ENCODE measurements at places on chromosomes 2 and 18.

- no peak for DNase-seq
These were observed 19.9 kb upstream of the ELAC1 start for GRCh38 chr18:50947899-50948298.

GRCh38 chr18:2654928-2655177, 673 bp upstream of the SMCHD1 start:
- no peak for DNase-seq

DNA sequence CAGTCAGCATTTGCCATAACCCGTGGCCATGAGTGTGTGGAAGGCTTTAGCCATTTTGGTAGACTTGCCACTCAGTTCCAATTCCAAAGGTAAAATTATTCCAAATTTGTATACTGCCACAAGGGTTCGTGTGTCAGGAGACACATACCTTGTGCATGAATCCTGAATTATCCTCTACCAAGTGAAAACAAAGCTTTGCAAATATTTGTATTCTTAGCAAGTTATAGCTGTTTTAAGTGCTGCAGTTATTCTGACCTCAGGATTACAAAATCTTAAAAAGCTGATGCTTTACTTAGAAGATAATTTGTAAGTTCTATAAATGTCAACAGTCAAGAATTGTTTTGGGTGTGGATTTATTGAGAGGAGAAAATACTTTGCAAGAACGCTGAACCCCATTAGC, 100.6 kb downstream of the ANTXR1 start:
- DNase-seq, result no peak

DNA sequence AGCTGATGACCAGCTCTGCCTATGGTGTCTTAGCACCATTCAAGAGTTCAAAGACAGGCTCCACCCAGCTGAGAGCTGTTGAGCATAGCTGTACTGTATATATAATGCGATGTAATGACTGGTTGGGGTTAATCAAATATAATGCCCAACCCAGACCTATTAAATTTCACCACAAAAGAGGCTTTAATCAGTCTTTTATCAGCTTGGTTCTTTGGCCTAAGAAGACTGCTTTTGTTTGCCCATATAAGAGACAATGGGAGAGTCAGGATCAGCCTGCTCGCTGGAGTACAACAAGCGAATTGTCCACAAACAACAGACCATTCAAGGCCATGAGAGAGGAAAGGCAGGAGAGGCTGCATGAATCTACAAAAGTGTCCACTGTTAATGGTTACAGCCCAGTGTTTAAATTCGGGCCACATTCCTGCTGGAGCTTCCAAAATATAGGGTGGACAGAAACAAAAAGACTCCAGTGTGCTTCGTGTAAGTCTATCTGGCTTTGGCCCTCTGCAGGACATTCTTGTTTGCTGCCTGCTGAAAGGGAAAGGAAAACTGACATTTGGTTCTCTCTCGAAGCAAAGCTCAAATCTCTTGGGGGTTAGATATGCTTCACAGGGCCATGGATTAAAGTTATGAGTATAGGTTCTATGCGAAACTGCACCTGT, 299.0 kb upstream of the FBXO11 start:
- DNase-seq, result no peak

DNA sequence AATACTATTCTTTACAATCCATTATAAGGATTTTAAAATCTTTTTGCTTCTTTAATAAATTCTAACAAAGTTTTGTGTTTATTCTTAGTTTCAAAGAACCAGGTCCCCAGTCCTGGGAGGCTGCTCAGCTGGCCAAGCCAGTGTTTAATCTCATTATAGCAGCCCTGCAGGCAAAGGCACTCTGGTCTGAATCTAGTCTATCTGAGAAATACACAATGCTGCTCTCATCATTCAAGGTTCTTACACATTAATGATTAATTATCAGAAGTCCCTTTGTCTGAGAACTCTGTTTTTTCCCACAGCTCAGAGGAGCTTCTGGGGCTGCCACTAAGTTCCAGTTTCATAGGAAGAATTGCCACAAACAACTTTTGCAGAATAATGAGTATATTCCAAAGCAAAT, 27.7 kb downstream of the KCTD18 start:
- DNase-seq, result no peak

GRCh38 chr2:159080641-159081040, 112.2 kb downstream of the TANC1 start:
- DNase-seq, result no peak

- DNase-seq, result no peak
These were observed 10.4 kb downstream of the MAB21L4 start for GRCh38 chr2:240885566-240885965.

DNA sequence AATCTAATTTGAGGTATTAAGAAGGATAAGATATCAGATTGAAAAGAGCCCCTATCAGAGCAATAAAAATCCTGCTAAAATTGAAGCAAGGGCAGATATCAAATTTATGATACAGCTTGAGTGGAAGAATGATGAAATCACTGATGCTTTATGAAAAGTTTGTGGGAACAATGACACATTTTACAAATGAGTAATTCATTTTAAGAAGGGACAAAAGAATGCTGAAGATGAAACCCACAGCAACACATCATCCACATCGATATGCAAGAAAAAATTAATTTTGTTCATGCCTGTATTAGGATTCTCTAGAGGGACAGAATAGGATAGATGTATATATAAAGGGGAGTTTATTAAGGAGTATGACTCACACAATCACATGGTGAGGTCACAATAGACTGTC, 355.6 kb upstream of the GYPC start:
- DNase-seq, result no peak

- no peak for DNase-seq
These were observed 130.3 kb upstream of the BCL2L11 start for GRCh38 chr2:110990440-110990839.

- DNase-seq, result no peak
These were observed 15.6 kb upstream of the CYTIP start for GRCh38 chr2:157459486-157459885.

DNA sequence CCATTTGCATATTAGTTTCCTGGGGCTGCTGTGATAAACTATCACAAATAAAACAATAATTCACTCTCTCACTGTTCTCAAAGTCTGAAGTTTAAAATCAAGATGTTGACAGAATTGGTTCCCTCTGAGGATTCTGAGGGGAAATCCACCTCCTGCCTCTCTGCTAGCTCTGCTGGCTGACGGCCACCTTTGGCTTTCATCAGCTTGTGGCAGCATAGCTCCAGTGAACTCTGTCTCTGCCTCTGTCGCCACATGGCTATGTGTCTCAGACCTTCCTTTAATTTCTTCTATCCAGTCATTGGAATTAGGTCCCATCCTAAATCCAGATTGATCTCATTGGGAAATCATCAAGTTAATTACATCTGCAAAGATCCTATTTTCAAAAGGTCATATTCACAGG, 38.9 kb upstream of the TRIM43 start:
- no peak for DNase-seq

DNA sequence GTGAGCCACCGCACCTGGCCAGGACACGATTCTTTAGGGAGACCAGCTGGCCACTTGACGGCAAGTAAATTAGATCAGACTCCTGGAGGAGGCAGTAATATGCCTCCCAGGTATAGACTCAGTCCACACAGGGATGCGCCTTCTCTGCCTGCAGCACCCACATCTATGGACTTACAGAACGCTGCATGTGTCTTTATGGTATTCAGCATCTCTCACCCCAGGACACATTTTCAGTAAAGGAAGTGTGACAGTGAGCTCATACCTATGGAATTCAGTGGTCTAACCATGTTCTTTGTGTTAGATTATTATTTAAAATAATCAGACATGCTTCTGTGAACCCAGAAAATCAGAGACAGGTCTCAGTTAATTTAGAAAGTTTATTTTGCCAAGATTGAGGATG, 5.9 kb upstream of the NARS1 start:
- no peak for DNase-seq

DNA sequence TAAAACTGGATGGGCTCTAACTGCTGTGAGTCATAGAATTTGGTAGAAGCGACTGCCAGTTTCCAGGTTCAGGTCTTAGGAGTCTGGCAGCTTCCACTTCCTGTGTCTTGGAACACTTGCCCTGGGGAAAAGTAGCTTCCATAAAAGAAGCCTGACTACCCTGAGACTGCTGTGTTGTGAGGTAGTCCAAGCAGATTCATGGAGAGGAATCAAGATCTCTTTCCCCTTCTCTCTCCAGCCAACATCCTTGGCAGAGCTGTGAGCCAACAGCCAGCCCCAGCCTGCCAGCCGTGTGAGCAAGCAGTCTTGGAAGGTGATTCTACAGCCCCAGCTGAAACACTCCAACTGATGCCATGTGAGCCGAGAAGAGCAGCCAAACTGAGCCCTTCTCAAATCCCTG, 33.7 kb downstream of the SLC20A1 start:
- DNase-seq, result no peak

GRCh38 chr2:64327510-64328414, 126.2 kb upstream of the LGALSL start:
- DNase-seq, result no peak

- no peak for DNase-seq
These were observed 92.9 kb downstream of the TWIST2 start for GRCh38 chr2:238940806-238941205.

GRCh38 chr2:205218056-205218455, 464.2 kb upstream of the NRP2 start:
- no peak for DNase-seq

GRCh38 chr2:45152691-45153090, 143.4 kb upstream of the SIX2 start:
- DNase-seq, result no peak

DNA sequence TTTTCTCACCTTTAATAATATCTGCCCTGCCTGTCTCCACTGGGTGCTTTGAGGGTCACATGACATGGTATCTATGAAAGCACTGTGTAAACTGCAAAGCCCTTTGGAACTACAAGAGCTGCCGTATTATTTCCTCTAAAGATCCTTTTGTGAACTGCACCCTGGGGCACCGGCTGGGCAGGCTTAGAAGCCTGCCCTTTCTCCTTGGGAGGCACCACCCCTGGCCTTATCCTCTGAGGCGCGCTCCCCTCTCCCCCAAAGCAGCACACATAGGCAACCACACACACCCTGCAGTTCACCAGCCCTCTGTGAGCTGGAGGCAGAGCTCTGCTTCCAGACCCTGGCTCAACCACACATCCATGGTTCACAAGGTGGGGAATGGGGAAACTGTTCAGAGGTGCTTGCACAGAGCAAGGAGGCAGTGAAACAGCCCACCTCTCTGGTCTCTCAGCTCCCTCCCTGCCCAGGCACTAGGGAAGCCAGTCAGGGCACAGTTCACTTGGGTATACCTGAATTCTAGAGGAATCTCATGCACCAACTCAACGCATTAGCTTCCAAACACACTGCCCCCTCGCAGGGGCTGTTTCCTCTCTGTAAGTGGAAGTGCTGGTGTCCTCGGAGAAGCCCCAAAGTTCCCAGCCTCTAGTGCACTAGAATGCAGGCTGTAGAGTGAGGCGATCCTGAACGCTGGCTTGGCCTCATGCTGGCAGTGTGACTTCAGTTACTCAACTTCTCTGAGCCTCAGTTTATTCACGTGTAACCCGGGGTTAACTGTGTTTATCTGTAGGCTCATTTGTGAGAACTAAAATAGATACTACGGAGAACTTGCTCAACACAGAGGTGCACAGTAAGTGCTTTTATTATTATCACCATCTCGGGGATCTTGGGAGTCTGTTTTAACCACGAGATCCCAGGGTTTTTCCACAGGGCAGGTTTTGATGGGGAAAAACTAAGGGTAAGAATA, 11.0 kb downstream of the SIGLEC15 start:
- DNase-seq, result no peak

- no peak for DNase-seq
These were observed 218.8 kb downstream of the CBLN2 start for GRCh38 chr18:72325307-72325706.
